ENCODE measurements at places on chromosomes 7 and 10.

DNA sequence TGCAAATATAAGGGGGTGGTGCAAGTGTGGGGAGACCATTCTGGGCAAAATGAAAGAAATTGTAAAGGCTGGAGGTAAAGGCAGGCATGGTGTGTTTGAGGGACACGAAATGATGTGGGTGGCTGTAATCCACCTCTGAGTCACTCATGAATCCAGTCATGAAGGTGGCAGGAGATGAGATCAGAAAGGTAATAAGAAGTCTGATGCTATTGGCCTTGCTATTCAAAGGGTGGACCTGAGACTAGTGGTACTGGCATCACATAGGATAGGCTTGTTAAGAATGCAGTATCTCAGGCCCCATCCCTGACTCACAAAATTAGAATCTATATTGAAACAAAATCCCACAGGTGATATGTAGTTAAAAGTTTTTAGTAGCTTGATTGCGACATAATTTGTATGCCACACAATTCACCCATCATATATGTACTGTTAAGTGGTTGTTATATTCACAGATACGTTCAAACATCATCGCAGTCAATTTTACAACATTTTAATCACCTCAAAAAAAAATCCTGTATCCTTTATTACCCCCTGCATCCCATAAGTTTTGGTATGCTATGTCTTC, 85.6 kb downstream of the ST8SIA6 start:
- no peak for DNase-seq

GRCh38 chr7:127673902-127674301, 21.9 kb downstream of the SND1 start:
- no peak for DNase-seq

DNA sequence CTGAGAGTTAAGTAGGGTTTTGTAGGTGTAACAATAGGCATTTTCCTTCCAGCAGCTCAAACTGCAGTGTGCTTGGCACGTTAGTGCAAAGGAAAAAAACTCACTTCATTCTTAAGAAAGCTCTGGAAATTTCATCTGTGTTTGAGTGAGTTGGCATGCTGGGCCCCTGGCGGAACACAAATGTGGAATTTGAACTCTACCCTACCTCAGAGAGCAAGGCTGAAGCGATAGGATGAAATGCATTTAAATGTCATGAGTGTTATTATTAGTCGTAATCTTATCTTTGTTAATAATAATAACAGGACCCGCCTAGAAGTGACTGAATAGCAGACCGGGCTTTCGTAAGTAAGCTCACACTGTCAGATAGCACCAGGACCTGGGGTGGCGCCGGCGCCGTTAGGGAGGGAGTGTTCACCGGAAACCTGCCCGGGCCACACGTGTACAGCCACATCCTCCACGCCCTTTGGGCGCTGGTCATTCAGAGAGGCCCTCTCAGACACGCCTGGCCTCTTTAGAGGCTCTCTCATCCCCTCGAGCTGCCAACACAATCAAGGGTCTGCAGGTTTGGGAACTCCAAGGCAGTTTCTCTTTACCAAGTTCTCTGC, 63.5 kb downstream of the GRK5 start:
- no peak for DNase-seq

- DNase-seq = no peak
These were observed 120.3 kb upstream of the DIP2C start for GRCh38 chr10:809671-810350.

GRCh38 chr10:72887043-72887442, 6.5 kb upstream of the OIT3 start:
- DNase-seq = no peak

DNA sequence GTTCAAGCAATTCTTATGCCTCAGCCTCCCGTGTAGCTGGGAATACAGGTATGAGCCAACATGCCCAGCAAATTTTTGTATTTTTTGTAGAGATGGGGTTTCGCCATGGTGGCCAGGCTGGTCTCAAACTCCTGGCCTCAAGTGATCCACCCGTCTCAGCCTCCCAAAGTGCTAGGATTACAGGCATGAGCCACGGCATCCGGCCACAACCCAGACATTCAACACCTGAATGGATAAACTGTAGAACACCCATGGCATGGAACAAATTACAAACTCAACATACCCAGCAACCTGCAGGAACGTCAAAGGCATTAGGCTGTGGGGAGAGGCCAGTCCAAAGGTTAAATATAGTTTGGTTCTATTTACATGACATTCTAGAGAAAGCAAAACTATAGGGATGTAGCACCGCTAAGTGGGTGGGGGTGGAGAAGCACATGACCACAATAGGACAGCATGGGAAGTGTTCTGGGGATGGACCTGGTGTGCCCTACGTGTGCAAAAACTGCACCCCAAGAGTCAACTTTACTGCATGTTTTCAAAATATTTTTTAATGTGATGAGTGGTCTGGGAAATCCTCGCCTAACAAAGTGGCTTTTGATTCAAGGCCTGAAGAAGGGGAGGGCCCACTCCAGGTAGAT, 6.5 kb upstream of the PGAM2 start:
- DNase-seq = no peak

- no peak for DNase-seq
These were observed 191.3 kb upstream of the KAT6B start for GRCh38 chr10:74634995-74635536.

DNA sequence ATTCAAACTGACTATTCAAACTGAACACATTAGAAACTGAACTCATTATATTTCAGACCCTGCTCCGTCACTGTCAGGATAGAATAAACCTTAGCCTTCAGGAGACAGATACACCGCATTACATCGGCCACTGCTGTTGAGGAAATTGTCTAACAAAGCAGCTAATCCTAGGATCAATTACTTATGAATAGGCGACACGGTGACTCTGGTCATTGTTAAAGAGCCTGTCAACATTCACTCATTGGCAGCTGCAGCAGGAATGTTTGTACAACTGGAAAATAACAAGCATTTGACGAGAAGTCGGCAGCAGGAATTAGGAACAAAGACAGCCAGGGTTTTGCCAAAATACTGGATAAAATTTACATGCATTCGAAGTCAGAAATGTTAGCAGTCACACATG, 112.0 kb upstream of the MKX start:
- DNase-seq = no peak

- peak; percentile 51 for DNase-seq
These were observed 571.2 kb downstream of the PTPRN2 start for GRCh38 chr7:158016180-158017097.

GRCh38 chr7:33745934-33746333, 159.4 kb upstream of the BMPER start:
- no peak for DNase-seq

- no peak for DNase-seq
These were observed 102.7 kb downstream of the BICC1 start for GRCh38 chr10:58615237-58615935.

GRCh38 chr7:36299823-36300341, 89.8 kb upstream of the ANLN start:
- peak; percentile 43 for DNase-seq

- no peak for DNase-seq
These were observed 66.5 kb downstream of the ZNF277 start for GRCh38 chr7:112272921-112273561.

- no peak for DNase-seq
These were observed 1.9 kb downstream of the TET1 start for GRCh38 chr10:68561865-68562649.

DNA sequence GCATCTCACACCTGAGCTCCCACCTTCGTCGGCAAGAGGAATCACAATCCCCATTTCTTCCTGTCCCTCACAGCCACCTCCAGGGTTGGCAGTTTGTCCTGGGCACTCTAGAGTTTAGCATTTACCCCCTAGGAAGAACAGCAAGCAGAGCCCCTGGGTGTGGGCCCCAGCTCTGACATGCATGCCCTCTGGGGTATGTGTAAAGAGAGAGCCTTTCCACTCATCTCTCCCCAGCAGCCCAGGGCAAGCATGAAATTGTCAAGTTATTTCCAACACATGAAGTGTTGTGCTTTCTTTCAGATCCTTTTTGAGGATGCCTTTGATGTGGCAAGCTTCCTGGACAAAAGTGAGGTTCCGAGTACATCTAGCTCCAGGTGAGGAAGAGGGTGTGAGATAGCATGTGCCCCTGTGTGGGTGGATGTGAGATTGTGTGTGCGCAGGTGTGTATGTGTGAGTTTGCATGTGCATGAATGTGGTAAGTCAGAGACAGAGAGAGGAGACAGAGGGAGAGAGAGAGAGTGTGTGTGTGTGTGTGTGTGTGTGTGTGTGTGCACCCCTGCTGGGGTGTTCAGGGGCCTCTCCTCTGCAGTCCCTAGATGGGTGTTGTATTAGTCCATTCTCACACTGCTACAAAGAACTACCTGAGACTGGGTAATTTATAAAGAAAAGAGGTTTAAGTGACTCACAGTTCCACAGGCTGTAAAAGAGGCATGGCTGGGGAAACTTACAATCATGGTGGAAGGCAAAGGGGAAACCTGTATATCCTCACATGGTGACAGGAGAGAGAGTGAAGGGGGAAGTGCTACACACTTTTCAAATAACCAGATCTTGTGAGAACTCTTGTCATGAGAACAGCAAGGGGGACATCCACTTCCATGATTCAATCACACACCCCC, 18.1 kb downstream of the STRA8 start:
- DNase-seq = no peak

Measured in suprapubic skin (tissue), 4 donors.